CD4-positive, alpha-beta T cell treated with Interleukin-21 for 1 hour (primary cell): ENCODE measurements at places on chromosomes 12 and 14.

DNA sequence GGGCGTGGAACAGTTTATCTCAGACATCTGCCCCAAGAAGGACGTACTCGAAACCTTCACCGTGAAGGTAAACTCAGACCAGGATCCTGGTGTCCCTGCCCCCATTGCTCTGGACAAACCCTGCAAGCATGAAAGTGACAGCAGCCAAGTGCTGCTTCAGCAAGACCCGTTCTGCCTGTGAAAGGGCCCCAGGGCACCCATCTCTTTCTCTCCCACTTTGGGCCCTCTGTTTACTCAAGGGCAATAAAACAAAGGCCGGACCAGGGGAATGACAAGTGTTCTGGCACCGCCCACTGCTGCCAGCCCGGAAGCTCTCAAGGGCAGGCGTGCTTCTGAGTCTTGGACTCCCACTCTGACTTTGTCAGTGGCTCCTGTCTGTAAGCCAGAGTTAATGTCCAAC, 35.3 kb downstream of the CD9 start:
- no peak for DNase-seq

DNA sequence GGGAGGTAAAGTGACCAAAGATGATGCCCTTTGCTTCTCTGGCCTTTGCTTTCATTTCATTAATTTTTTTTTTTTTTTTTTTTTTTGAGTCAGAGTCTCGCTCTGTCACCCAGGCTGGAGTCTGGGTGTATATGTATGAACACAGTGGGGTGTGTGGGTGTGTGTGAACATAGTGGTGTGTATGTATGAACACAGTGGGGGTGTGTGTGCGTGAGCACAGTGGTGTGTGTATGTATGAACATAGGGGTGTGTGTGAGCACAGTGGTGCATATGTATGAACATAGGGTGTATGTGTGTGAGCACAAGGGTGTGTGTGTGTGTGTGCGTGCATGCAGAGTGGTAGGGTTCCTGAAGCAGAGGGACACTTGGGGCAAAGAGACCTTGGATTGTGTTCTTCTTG, 9.6 kb downstream of the KLC1 start:
- DNase-seq = no peak

- DNase-seq = no peak
These were observed 38.4 kb downstream of the YEATS4 start for GRCh38 chr12:69397978-69398377.

- DNase-seq = no peak
These were observed 164.9 kb downstream of the CCDC91 start for GRCh38 chr12:28355161-28355560.

DNA sequence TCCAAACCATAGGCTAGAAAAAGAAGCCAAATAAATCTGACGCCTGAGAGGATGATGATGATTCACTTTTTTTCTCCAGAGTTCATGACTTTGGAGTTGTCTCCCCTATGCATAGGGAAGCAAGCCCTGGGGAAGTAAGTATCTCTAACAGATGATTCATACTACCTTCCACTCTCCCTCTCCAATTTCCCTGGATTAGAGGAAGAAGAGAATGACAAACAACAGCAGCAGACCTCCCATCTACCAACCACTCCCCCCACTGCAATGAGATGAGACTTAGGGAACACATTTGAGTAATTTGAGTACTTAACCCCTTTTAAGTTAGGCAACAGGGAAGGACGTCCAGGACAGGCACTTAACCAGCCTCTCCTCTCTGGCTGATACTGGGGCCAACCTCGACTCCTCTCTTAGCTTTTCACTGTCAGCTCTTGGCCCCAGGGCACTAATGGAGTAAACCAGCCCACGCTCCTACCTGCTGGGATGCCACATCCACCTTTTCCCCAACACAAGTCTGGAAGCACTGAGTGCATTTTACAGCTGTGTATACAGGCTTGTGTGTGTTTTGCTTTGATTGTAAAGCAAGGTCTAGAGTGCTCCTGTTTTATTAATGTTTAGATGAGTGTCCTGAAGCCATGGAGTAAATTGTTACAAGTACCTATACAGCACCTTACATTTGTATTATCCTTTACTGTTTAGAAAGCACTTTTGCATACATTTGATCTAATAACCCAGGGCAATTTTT, 180.7 kb downstream of the PHLDA1 start:
- DNase-seq = no peak

DNA sequence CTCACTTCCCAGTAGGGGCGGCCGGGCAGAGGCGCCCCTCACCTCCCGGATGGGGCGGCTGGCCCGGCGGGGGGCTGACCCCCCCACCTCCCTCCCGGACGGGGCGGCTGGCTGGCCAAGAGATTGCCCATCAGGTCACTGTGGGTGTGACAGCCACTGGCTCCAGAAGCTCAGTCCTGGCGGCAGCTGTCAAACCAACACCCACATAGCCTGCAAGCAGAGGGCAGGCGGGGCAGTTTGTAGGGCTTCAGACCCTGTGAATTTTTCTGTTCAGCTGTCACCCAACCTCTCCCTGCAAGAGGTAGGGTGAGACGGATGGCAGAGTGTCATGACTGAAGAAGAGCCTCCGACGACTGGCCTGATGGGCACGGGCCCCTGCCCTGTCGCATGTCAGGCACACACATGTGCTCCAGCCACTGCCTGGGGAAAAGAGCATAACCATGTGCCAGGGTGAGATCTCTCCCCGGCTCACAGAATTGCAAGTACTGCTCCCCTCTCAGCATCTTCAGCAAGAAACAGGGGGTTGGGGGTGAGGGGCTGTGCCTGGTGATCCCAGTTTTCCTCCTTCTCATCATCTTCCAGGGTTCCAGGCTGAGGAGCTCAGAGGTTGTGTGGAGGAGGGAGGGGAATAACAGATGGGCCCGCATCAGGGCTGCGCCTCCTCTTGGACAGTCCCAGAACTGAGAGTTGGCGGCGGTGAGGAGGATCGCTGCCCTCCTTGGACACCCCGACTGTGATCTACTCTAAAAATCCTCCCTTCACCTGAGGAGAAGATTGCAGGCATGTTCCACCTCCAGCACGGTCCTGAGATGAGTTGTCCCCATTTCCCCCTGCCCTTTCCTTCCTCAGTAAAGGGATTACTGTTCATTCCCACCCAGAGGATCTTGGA, 11.2 kb upstream of the PRPH start:
- no peak for DNase-seq

DNA sequence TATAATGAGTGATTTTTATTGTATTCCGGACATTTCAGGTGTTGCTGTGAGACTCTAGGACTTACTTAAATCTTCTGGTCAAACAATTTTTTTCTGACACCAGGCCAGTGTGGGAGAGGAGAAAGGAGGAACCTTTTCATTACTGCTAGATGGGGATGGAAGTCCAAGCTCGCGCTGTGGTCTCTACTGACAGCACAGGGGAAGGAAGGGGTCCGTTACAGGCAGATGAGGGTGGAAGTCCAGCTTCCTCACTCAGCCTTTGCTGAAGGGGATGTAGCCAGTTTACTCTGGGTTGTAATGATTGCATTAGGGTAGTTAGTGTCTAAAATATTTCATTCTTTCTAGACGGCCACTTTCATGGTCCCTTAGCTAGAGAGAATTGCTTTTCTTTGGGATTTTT, 26.3 kb upstream of the ST8SIA1 start:
- no peak for DNase-seq

GRCh38 chr12:115335594-115335993, 651.6 kb upstream of the TBX3 start:
- DNase-seq = no peak

DNA sequence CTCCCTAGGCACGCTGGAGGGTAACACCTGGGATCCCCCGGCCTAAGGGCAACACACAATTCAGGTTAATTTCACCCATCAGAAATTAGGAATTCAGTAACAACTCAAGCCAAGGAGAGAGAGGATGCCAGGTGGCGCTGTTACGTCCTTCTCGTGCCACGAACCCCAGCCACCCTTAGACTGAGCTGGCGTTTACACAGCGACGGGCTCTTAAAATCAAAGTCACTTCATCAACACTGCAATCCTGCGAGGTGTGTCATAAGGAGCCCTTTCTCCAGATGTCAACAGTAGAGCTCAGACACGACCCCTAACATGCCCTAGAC, 110.6 kb upstream of the TMEM132D start:
- DNase-seq = no peak

DNA sequence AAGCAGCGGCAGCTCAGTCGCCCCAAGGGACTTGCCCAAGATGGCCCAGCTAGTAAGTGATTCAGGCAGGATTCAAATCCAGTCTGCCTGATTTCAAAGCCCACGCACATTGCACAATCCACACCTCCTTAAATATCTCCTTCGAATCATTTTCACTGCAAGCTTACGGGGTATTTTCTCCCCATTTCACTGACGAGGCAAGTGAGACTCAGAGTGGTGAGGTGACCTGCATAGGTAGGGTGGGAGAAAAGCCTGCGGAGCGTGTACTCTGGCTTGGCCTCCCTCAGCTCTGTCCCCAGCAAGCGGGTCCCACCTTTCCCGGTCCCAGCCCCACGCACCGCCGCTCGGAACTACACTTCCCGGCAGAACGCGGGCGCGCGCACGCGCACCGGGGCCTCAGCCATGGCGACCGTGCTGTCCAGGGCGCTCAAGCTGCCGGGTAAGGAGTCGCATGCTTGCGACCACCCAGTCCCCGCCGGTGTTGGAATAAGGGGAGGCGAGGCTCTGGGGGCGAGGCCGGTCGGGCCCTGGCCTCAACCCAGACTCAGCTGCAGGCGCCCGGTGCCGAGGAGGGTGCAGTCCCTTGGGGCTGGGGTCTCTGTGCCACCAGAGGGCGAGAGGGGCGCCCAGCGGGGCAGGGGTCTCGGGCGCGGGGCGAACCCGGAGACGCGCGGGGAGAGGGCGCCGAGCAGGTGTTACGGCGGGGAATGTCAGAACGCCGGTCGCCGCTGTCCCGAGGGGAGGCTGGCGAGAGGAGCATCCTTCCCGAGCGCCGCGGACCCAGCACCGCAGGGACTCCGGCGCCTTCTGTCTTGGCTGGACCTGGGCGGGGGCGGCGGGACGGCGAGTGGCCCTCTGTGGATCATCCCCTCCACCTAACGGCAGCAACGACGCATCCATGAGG, at the start of gene FAM234B:
TSS of gene FAM234B (plus strand) at position 380 of the 904 bp plus-strand sequence. CDS start at position 403, 23 bp downstream.
- peak; percentile 70 for DNase-seq

DNA sequence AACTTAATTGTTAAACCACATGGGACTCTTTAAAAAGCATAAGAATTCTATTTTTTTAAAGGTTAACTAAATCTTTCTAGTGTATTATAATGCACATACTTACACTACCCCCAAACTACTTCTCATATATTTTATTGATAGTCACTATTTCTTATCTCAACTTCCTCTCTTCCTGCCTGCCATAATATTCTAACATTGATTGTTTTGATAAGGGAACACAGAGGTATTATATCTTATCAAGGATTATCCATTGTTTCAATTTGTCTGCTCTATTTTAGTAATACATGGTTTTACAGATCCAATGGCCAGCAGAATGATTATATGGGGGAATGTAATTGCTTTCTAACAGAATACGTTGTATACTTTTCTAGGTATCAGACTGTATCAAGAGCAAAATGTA, 98.9 kb downstream of the EPS8 start:
- no peak for DNase-seq

GRCh38 chr14:45308745-45309397, 55.9 kb upstream of the MIS18BP1 start:
- DNase-seq = no peak

- no peak for DNase-seq
These were observed 2.9 kb upstream of the CLEC2A start for GRCh38 chr12:9935026-9935425.

- no peak for DNase-seq
These were observed 90.9 kb upstream of the CISTR start for GRCh38 chr12:53842686-53843085.

DNA sequence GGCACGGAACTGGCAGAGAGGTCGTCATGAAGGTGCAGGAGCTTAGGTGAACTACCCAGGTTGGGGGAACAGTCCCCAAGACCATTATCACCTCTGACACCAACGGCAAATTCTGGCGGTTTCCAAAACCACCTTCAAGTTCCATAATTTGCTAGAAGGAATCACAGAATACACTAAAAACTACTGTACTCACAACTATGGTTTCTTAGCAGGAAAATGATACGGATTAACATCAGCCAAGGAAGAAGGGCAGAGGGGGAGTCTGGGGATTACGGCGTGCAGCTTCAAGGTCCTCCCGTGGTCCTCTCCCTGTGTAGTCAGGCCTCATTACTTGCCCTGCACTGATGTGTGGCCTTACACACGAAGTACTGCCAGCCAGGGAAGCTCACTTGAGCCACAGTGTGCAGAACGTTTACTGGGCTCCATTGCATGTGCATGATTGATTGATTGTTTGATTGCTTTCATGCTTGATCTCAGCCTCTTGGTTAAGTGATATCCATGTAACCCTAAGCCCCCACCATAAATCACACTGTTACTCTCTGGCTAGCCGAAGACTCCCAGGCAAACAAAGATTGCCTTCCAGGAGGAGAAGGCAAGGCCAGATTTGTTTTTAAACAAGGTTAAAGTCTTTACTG, 837 bp upstream of the STX2 start:
- DNase-seq = no peak

DNA sequence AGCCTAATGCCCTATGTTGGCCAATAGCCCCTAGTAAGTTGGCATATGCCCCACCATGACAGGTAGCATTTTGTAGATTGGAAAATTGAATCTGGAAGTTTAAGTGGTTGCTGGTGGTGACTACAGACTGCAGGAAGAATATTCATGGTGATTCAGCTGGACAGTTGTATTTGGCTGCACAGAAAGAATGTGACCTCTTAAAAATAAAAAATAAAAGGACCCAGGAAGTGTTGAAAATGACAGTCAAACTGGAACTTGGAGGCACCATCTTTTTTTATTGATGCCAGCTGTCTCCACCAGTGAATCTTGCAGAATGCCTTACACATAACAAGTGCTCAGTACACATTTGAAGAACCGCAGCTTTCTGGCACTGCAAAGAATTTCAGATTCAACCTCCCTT, 73.9 kb downstream of the PRMT8 start:
- no peak for DNase-seq

DNA sequence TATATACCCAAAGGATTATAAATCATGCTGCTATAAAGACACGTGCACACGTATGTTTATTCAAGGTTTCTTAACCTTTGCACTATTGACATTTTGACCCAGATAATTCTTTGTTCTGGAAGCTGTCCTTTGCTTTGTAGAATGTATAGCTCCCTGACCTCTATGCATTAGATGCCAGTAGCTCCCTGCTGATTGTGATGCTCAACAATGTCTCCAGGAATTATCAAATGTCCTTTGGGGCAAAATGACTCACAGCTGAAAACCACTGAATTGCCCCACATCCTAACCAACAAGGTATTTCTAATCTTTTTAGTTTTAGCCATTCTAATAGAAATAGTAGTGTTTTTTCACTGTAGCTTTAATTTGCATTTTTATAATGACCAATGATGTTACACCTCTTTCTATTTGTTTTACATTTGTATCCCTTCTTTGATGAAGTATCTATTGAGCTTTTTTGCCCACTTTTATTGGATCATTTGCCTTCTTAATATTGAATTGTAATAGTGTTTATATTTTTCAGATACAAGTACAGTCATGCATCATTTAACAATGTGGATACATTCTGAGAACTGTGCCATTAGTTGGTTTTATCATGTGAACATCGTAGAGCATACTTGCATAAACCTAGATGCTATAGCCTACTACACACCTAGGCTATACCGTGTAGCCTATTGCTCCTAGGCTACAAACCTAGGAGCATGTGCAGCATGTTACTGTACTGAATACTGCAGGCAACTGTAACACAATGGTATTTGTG, 10.4 kb upstream of the NOPCHAP1 start:
- no peak for DNase-seq

GRCh38 chr14:81273961-81274575, 53.3 kb upstream of the GTF2A1 start:
- DNase-seq = no peak

GRCh38 chr14:95981965-95982364, 57.2 kb upstream of the C14orf132 start:
- no peak for DNase-seq

GRCh38 chr12:113582521-113583218, 111.0 kb upstream of the LHX5 start:
- DNase-seq = no peak

- DNase-seq = peak; percentile 74
These were observed 78.3 kb upstream of the BDKRB2 start for GRCh38 chr14:96126339-96126782.
